ENCODE measurements at places on chromosomes 4 and X.

- peak; percentile 14 for DNase-seq
Observed at GRCh38 chr4:37890801-37891259, at the start of gene TBC1D1. TSS of gene TBC1D1 (plus strand) at chr4:37891084. CDS start at chr4:37902096, 11,012 bp downstream.

- DNase-seq: peak; percentile 45
Observed at GRCh38 chrX:120213438-120214265, 37.0 kb upstream of the ZBTB33 start.

DNA sequence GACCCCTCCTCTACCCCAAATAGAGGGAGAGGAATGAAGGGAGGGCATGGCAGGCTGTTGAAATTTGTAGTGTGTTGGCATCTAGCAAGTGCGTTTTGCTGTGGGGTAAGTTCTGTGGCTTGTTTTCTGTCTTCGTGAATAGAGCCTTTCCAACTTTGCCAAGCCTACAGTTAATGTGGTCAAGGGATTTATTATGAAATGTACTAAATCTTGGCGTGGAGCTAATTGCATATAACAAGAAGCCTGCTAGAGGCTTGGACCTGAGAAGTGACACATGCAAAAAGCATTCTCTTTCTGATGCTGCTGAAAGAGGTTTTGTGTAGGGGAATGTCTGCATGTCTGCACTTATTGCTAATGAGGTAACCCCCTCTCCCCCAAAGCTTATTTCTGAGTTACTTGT is 132.2 kb downstream of the BMPR1B start:
- DNase-seq: no peak

DNA sequence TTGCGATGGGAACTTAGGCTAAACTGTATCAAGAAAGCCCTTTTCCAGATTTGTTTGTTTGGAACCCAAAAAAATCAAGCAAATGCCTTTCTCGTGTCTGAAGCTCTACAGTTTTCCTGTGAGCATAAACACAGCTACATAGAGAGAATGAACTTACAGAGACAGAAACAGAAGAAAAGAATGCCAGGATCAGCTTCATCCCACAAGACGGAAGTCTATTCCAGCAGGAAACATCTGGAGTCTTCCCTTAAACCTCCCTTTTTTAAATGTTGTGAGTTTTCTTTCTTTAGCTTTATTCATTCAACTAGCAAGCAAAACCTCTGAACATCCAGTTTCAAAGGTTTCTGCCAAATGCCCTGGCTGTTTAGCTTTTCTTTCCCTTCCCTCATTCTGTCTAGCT is 32.6 kb upstream of the ZFP42 start:
- no peak for DNase-seq

GRCh38 chr4:86935853-86936733 is 1.3 kb downstream of the AFF1 start:
- peak; percentile 58 for DNase-seq

- DNase-seq: no peak
Observed at GRCh38 chr4:127196655-127197352, 436.0 kb upstream of the INTU start.

GRCh38 chr4:52192721-52193135 is 141.6 kb downstream of the SPATA18 start:
- no peak for DNase-seq

DNA sequence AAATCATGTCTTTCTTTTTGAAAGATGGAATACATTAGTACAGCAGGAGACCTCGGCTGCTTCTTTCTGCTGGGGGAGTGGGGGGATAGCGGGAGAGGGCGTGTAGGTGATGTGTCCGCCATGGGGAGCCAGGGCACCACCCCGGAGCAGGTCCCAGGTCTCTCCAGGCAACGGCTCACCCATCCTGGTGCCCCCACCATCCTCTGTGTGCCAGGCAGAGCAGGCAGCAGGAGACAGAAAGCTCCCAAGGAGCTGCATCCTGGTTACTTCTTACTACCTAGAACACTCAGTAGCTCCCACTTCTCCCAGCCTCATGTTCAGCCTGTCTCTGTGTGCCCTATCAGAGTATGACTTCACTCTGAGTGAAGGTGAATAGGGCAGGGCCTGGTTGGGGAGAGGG is 23.6 kb downstream of the TNIP2 start:
- no peak for DNase-seq

DNA sequence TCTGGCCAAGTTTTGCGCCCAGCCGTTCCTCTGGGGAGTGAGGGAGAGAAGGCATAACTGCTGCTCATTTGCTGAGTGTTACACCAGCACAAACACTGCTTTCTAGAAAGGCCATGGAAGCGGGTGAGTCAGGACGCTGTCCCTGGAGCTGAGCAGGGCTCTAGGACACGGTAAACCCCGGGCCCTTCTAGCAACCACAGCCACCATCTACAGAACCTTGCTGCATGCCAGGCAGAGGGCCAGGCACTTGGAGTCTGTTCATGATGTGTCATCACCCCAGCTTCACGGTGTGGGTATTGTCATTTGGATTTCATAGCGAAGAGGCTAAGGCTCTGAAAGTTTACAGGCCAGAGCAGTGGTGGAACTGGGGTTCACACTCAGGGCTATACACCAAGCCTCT is 31.8 kb upstream of the C4orf50 start:
- no peak for DNase-seq

GRCh38 chrX:9882669-9883446 is 84.3 kb upstream of the CLDN34 start:
- DNase-seq: no peak

GRCh38 chrX:10922159-10922558 is 189.0 kb upstream of the HCCS start:
- no peak for DNase-seq

DNA sequence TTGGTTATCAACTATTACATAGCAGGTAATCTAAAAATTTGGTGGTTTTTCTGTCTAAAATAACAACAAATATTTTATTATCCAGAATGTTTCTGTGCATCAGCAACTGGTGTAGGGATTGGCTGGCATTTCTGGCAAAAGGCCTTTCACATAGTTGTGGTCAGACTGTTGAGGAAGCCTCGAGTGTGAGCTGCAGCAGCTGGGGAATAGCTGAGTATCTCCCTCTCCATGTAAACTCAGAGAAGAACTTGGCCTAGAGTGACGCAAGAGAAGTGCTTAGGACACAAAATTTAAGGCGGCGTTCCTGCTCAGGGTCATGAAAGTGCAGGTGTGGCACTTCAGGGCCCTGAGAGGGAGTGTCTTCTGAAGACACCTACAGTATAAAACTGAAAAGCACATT is 558.9 kb downstream of the SPOCK3 start:
- no peak for DNase-seq

DNA sequence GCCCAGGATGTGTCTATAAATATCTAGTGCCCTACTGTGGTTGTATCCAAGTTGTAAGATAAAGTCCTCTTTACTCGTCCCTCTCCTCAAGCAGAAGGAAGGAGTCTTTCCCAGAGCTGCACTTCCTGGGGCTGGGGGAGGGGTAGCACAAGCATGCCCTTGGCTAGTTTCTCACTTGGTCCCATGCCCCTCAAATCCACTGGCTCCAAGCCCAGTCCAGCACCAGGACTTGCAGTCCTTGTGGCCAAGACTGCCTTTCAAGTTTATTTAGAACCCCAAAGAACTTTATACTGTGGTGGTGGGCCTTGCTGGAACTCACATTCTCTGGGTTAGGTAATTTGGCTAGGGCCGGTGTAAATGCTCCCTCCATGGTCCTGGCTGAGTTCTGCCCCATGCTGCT is 43.2 kb upstream of the SLC10A4 start:
- no peak for DNase-seq

Measured in activated gamma-delta T cell treated with anti-CD3 and anti-CD28 coated beads, Interleukin-2, amount 50 U/mL, for 16 hours (primary cell).